ENCODE measurements at places on chromosomes 3 and 15.

DNA sequence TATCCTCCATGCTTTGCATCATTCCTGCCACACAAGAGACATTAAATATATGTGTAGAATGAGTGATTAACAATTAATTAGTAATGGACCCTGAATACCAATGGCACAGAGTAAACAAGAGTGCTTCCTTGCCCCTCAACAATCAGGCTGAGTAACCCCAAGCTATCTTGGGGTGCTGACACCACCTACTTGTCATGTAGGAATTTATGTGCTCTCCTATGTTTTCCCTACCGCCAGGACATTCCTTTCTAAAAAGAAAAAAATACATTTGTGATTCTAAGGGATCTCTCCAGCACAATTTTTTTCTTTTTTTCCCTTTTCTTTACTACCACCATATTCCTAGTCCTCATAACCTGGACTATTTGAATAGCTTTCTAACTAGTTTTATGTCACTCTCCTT lies 449.1 kb downstream of the MFSD1 start:
- no peak for DNase-seq

DNA sequence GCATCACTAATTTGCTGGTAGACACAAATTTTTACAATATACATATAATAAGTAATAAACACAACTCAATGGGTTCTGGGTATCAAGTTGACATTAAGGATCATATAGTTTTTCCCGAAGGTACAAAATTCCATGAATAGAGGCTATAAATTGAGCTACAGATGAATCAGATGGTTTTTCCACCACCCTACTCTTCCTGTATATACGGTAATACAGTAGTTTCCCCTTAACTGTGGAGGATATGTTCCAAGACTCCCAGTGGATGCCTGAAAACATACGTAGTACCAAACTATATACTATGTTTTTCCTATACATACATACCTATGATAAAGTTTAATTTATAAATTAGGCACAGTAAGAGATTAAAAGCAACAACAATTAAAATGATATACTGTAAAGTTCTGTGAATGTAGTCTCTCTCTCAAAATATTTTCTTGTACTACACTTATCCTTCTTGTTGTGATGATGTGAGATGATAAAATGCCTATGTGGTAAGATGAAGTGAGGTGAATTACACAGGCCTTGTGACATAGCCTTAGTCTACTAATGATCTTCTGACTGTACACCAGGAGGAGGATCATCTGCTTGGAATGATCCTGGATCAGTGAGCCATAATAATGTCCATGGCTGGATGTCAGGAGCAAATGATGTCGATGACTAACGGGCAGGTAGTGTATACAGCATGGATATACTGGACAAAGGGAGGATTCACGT lies 116.7 kb downstream of the NR1I2 start:
- no peak for DNase-seq

DNA sequence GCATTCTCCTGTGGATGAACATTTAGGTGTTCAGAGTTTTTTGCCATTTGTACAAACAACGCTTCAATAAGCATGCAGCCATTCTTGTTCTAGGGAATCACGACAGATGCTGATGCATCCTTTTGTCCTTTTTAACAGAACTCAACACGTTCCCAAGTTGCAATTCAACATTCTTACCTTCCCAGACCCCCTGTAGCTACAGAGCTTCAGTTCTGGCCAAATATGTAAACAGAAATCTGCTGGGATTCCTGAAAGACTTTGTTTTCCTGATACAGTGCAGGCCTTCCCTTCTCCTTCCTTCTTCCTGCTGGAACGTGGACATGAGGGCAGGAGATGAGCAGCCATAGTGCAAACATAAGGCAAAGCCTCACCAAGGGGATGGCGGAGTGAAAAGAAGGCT lies 59.1 kb upstream of the SPATA12 start:
- DNase-seq, result no peak

DNA sequence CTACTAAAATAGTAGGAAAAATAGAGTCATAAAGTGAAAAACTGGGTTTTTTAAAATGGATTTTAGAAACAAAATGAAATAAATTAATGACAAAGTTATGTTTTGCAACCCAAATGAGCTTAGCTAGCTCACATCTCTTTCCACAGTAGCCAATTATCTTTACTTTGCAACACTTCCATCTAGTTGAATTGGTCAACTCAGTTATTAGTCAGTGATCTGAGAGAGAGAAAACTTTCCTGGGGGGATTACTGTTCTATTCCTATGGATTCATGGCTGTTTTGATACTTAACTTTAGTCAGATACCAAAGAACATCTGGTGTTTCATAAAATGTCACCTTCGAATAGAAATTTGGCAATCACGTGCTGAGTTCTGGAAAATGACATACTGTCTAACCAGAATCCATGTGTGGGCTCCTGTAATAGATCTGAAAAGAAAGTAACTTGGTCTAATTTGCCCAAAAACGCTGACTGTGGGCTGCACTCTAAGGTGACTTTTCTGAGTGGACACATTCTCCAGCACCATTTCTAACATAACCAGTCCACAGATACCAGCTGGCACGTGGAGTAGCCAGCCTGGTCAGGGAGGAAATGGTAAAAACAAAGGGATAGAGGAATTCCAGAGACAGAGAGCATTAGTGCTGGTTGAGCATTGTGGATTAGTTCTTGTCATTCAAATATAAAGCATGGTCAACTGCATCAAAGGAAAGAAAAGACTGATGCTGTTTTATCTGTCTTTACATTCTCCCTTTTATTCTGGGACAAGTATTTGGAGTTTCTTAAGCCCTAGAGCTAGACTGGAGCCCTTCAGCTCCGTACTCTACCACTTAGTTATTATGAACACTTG lies 45.2 kb upstream of the CCDC80 start:
- DNase-seq, result no peak

- DNase-seq, result no peak
These were observed 150.8 kb upstream of the BHLHE40 start for GRCh38 chr3:4828279-4829030.

- DNase-seq, result no peak
These were observed 16.4 kb downstream of the TGFBR2 start for GRCh38 chr3:30622790-30623189.

DNA sequence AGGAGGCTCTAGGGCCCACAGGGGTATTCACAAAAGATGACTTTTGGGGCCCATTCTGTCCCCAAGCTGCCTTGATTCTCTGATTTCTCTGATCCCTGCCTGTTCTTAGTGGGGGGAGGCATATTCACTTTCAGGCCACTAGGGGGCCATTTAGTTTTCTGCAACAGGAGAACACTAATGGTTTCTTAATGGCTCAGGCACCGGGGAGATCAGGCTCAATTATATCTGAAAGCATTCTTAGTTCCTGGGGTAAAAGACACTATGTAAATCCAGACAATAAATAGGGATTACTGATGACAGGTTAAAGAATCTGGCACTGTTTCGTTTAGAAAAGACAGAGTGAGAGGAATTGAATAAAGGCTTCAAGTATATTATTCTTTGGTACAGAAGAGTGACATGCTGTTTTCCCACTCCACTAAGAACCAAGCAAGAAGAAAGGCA lies 2.5 kb upstream of the INAFM2 start:
- DNase-seq, result no peak

- DNase-seq, result no peak
These were observed 2.0 kb upstream of the CEMIP start for GRCh38 chr15:80777137-80777536.

DNA sequence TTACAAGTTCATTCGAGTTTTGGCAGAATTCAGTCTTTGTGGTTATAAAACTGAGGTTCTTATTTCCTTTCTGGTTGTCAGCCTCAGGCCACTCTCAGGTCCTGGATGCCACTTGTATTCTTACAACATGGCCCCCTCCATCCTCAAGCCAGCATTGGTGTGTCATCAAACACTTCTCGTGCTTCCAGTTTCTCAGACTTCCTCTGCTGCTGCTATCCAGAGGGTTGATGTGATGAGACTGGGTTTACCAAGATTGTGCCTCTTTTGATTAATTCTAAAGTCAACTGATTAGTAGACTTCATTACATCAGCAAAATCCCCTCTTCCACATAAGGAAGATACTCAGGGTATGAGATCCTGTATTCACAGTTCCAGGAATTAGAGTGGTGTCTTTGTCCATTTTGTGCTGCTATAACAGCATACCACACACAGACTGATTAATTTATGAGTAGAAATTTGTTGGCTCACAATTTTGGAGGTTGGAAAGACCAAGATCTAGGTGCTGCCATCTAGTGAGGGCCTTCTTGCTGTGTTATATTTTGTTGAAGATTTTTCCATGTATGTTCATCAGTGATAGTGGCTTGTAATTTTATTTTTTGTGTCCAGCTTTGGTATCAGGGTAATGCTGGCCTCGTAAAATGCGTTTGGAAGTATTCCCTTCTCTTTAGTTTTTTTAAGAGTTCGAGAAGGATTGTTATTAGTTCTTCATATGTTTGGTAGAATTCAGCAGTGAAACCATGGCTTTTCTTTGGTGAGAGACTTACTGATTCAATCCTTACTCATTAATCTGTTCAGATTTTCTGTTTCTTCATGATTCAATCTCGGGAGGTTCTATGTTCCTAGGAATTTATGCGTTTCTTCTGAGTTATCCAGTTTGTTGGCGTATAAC lies 11.1 kb downstream of the LRCH3 start:
- DNase-seq, result no peak

- DNase-seq, result no peak
These were observed 180.4 kb upstream of the COL8A1 start for GRCh38 chr3:99458013-99458412.

- no peak for DNase-seq
These were observed 9.8 kb upstream of the MEF2A start for GRCh38 chr15:99556011-99556410.

GRCh38 chr3:120753810-120754209 lies 11.3 kb downstream of the GTF2E1 start:
- DNase-seq, result no peak

DNA sequence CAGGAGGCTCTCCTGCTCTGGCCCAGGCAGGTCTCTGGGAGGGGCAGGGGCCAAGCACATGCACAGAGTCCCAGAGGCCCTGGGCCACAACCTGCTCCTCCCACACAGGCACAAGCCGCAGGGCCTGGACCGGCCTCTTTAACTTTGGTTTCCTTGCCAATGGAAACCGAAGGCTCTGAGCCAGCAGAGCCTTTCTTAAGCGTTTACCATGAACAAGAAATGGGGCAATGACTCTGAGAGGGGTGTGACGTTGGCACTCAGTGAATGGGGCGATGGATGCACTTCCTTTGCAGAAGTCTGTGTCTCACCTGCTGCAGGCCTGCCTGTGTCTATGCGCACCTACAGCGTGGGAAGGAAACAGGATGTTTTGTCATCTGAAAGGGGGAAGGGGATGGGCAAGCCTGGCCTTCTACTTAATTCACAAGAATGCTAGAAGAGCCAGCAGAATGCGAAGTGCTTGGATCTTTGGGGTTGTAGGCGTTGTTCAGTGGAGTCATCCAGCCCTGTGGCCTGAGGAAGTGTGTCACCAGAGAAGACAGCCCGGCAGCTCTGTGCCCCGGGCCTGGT lies 41.8 kb downstream of the IFT122 start:
- DNase-seq, result no peak

DNA sequence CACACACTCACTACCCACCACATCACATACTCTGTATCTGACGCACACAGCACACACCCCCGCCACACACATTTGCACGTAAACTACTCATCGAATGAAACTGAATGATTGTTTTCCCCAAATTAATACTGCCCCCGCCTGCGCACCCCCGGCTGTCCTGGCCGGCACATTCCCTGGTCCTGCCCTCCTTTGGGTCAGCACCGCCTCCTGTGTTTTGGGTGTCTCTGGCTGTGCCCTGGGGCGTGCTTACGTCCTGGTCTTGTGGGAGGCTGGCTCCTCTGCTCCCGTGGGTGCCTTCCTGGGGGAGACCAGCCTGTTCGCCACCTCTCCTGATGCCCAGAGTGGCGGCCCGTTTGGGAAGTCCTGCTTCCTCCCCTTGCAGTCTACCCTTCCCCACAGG lies 30.2 kb downstream of the APBA2 start:
- DNase-seq, result no peak

DNA sequence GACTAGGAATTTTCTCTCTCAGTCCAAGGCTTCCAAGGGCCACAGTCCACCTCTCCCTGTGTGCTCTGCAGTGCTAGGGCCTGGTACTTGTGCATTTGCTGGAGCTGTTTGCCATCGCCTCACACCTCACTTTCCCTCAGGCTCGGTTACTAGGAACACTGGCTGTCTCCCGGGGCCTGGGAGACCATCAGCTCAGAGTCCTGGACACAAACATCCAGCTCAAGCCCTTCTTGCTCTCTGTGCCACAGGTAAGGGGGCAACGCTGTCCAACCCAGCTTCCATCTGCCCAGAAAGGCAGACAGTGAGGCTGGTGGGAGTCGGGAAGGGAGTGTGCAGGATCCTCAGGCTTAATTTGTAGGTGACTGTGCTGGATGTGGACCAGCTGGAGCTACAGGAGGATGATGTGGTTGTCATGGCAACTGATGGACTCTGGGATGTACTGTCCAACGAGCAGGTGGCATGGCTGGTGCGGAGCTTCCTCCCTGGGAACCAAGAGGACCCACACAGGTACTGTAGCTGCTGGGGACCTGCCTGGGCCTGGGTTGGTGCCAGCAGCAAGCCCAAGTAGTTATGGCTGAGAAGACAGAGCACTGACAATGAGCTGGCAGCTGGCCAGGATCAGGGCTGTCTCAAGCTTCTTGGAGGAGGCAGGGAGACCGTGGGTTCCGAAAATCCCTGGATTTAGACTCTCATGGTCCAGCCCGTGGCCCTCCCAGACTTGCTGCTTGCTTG lies 3.4 kb downstream of the PPM1M start:
- no peak for DNase-seq

GRCh38 chr15:81253846-81254245 lies 57.2 kb downstream of the IL16 start:
- no peak for DNase-seq

DNA sequence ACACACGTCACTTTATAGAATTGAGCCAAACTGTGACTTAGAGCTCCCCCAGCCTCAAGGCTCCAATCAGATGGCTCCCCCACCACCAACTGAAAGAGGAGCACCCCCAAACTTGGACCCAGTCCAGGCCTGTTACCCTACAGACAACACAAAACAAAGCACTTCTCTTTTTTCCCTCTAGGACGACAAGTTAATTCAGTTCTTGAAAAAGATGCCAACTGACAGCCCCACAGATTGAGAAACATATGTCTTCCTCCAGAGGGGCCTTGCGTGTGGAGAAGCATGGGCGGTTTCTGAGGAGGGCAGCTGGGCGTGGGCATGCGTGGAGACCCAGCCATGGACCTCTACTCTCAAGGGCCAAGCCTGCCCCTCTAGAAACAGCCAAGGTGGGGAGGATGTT lies 229.5 kb downstream of the SHQ1 start:
- DNase-seq, result no peak
